ENCODE measurements at places on chromosomes 4 and X.

GRCh38 chr4:6591313-6591712 is 16.3 kb downstream of the MAN2B2 start:
- no peak for DNase-seq

DNA sequence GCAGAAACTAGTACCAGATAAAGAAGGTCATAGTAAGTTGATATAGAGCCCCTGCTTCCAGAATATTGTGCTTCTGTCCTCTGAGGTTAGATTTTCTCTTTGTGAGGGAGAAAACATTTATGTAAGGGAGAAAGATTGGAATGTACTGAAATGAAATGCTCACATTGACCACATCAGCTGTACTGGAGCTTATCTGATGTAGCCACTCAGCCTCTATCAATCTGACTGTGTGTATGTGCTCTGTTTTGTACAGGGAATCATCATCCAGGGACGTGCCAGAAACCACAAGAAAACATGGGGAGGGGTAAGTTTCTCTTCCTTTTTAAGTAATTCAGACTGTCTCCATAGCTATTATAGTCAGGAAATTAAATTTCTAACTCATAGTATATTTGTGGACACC is 56.8 kb downstream of the PRRG1 start:
- DNase-seq = no peak

DNA sequence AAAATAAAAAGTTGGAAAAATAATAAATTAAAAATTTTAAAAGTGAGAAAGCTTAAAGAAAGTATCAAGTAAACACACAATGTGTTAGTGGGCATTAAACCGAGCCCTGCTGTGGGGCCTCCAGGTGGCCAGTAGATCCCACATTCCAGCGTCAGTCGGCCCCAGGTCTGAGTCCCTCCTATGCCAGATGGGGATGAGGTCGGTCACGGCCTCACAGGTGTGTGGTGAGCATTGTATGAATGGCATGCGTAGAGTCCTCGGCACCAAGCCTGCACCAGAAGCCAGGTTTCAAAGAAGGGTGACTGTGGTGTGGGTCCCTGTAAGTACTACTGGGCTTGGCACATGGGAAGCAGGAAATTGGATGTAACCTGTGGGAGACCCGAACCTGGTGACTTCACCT is 75.6 kb upstream of the MSX1 start:
- DNase-seq = no peak

DNA sequence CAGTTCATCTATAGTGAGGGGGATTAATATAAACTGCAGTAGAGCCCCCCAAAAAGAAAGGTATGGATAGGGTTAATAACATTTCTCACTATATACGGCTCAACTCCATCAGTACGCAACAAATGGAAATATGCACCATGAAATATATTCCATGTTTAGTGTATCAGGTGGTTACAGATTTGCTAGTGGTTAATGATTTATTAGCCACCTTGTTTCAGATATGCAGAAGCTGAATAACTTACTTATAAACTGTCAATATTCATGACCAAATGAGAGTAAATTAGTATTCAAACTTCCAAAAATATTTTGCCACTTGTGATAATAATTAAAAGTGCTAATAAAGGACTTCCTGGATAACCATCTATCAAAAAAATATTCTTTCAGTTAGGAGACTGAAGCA is 14.8 kb downstream of the AMTN start:
- no peak for DNase-seq

GRCh38 chr4:146510942-146511341 is 10.8 kb downstream of the SLC10A7 start:
- DNase-seq = no peak

GRCh38 chr4:24720979-24721378 is 74.4 kb upstream of the SOD3 start:
- DNase-seq = no peak

- DNase-seq = no peak
Measured at GRCh38 chr4:8644461-8644891, 51.9 kb downstream of the CPZ start.

GRCh38 chrX:2395261-2395992 is 105.3 kb downstream of the DHRSX start:
- DNase-seq = no peak

GRCh38 chr4:20773144-20773997 is 73.1 kb downstream of the PACRGL start:
- DNase-seq = no peak

- DNase-seq = no peak
Measured at GRCh38 chr4:47128991-47129390, 97.6 kb downstream of the GABRB1 start.

GRCh38 chrX:39985551-39985950 is 112.2 kb downstream of the BCOR start:
- no peak for DNase-seq

DNA sequence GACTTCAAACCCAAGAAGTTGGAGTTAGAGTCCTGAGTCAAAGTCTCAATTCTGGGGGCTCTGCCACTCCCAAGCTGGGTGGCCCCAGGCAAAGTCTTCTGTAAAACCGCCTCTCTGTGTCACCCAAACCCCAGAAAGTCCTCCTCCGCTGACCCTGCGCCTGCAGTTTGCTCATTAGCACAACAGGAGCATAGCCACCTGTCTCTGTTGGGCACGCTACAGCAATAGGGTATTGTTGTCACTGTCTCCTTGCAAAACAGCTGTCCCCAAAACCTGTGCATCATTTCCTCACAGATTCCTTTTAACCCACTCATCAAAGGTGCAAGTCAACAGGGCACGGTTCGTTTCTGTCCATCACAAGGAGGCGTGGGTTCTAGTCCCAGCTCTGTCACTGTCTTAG is 8.0 kb upstream of the DGAT2L6 start:
- no peak for DNase-seq

DNA sequence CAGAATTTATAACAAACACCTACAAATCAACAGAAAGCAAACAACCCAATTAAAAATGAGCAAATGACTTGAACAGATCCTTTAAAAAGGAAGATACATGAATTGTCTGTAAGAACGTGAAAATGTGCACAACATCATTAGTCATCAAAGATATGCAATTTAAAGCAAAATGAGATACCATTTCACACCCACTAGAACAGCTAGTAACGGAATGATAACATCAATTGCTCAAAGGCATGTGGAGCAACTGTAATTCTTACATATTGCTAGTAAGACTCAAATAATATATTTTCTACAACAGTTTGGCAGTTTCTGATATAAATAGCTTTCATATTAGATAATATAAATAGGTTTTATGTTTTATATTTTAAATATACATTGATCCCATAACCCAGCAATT is 82.5 kb downstream of the LCORL start:
- DNase-seq = no peak

DNA sequence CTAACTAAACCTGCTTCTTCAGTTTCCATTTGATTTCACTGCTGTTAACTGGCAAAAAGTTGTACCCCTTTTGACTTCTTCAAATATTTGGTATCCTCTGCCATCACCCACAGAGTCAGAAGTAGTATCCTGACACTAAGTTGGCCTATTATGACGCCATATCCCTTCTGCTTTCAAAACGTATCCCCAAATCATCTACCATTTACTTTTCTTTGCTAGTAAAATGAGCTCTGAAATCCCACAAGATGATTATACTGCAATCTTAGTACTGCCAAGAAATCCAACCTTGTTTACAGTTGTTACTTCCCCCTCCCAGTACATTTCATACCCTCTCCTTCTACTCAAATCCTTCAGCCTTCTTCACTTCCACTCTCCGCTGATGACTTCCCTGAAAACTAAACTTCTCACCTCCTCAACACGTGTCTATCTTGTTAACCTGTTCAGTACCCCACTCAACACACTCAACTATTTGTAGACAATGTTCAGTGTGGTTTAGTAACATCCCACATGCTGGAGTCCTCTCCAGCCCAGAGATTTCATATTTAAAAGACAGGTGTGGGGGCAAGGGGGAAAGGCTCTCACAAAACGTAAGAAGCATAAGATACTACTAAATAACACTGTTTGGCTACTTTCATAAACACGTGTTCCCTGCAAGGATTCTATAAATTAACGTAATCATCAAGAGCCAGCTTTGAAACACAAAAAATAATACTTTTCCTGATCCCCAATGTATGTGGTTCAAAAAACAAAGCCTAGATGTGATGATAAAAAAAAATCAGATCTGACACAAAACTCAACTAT is 1.3 kb downstream of the NAF1 start:
- no peak for DNase-seq

- DNase-seq = no peak
Measured at GRCh38 chrX:1754077-1754476, 139.2 kb downstream of the ASMT start.

GRCh38 chr4:114257501-114257900 is 278.1 kb upstream of the ARSJ start:
- DNase-seq = no peak

GRCh38 chrX:4622486-4623167 is 909.2 kb upstream of the PRKX start:
- DNase-seq = no peak

DNA sequence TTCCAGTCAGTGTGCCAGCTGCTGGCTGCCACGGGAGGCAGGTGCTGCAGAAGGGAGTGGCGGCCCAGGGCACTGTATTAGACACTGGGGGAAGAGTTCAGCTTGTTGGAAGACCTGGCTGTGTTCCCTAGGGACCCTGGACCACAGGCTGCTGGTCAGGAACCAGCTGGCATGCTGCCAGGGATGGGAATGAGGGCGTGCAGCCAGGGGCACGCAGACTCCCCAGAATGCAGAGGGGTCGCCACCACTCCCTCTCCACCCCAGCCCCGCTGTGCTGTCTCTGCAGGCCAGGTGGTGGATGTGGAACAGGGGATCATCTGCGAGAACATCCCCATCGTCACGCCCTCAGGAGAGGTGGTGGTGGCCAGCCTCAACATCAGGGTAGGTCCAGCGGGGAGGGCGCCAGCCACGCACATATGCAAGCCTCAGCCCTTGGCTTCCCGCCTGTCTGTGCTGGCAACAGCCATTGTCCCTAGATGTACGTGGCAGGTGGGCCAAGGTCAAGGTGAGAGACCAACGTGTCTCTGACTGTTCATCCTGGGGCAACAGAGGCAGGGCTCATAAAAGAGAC is 12.3 kb downstream of the ABCD1 start:
- DNase-seq = no peak

DNA sequence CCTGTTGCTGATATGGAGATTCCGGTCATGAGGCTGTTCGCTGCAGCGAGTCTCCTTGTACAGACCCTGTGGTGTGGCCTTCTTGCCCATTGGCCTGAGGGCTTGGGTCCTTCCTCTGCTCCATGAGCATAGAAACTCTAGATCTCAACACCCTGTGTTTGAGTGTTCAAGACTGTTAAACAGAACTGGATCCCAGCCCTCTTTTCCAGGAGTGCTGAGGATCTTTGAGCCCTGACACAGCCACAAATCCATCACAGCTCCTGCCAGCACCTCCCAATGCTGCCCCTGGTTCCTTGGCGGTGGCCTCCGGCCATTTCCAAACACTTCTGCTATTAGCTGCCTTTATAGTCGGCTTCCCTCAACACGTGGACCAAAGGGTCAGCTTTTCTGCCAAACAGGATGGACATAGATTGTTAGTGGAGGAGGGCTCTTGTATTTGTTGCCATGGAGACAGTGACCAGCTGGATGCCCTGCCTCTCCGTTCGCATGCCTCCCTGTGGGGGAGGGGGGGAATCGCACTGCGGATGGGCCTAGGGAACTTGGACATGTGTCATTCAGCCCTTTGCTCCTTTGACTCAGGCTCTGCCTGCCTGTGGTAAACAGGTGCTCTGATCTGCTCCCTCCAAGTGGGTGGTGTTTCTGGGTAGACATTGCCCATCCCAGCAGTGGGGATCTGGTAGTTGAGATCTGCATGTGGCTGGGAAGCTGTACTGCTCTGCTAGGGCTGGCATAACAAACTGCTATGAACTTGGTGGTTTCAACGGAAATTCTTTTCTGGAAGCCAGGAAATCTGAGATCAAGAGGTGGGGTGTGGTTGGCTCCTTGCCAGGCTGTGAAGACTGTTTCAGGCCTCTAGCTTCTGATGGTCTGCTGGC is 6.9 kb upstream of the WDR1 start:
- DNase-seq = no peak

DNA sequence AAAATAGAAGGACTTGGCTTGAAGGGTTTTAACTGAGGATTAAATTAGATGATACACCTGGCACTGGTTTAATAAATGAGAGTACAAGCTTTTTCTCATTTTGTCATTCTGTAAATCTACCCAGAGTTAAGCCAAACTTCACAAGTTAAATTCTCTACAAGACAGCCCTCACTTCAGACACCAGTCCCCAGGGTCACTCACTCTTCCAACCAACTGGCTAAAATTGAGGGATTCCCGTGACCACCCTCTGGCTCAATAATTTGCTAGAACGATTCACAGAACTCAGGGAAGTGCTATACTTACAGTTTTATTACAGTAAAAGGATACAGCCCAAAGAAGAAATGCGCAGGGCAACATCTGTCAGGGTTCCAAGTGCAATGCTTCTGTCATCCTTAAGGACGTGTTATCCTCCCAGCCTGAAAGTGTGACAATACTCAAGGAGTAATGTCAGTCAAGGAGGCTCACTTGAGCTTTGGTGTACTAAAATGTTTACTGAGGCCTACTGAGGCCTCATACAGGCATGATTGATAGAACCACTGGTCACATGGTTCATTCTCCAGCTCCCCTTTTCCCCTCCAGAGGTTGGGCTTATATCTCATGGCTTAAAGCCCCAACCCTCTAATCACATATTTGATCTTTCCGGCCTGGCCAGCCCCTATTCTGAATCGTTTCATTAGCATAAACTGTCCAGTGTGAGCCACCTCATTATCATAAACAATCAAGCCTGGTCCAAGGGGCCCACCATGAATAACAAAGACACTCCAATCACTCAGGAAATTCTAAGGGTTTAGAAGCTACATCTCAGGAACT is 9.6 kb upstream of the TMSB4X start:
- no peak for DNase-seq

DNA sequence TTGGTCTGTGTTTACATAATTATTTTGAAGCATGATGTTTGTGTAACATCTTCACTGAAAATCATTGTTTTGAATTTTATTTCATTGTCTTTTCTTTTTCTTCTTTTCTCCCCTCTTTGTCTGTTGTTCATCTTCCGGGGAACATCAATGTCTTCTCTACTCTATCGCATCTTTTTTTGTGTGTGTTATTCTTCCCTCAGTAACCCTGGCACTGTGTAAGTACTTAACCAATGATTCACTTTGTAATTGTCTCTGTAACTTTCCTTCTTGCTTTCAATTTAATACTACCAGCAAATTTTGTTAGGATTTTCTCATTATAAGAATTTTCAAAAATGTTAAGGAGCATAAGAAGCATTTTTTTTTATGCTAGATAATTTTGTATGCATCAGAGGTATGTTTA is 130.8 kb downstream of the PDLIM5 start:
- no peak for DNase-seq
